ENCODE measurements at places on chromosomes 2 and 18.

DNA sequence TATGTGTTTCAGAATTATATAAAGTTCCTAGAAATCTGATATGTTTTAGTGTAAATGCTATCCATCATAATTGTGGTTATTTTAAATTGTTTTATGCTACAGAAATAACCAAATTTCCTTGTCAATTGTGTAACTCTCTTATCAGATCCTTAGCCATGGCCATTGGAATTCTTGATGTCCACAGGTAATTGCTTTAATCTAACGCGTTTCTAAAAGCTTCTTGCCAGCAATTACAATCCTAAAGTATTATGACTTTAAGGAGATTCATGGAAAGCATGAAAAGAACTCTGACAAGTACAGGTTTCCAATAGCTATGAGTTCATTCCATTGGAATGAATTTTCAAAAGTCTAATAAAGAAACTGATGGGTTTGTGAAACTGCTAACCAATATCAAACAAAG lies 472.1 kb downstream of the ERBB4 start:
- DNase-seq: no peak

GRCh38 chr2:32192418-32192817 lies 26.8 kb downstream of the SLC30A6 start:
- no peak for DNase-seq

DNA sequence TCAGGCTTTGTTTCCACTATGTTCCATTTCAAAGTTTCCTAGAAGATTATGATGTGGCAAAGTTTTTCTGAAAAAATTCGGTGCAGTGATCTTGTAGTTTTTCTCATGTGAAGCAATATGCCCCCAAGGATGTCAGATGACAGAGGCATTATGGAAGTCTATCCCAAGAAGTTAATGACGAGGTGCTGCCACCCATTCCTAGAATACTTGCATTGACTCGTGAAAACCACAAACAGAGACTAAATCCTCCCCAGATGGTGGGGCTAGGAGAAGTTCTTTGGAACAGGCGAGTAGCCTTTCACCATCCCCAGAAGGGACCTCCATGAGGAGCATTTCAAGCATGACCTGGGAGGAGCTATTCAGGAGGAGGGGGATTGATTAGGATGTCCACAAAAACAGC lies 40.2 kb upstream of the COPS8 start:
- peak; percentile 77 for DNase-seq

- no peak for DNase-seq
Measured at GRCh38 chr2:38572167-38572566, 30.6 kb downstream of the HNRNPLL start.

GRCh38 chr2:55056024-55056521 lies 5.8 kb upstream of the RTN4 start:
- DNase-seq: no peak

DNA sequence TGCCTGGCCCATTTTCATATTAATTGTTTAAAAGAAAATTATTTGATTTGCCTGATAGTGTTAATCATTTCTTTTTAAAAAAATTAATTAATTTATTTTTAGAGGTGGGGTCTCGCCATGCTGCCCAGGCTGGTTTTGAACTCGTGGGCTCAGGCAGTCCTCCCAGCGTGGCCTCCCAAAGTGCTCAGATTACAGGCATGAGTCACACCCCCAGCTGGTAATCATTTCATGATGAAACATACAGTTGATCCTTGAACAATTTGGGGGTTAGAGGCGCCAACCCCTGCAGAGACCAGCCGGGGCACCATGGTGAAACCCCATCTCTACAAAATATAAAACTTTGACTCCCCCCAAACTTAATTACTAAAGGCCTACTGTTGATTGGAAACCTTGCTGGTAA lies 7.9 kb downstream of the GPN1 start:
- DNase-seq: no peak

DNA sequence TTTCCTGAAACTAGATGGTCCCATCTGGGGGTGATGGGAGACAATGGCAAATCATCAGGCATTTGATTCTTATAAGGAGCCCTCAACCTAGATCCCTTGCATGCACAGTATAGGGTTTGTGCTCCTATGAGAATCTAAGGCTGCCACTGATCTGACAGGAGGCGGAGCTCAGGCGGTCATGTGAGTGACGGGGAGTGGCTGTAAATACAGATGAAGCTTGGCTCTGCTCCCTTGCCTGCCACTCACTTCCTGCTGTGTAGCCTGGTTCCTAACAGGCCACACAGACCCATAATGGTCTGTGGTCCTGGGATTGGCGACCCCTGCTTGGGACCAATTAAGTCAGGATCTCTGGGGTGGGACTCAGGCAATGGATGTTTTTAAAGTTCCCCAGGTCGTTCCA lies 293.4 kb downstream of the ZNF521 start:
- no peak for DNase-seq

GRCh38 chr2:161307676-161308075 lies 549 bp upstream of the PSMD14 start:
- DNase-seq: no peak

- no peak for DNase-seq
Measured at GRCh38 chr2:40680547-40680946, 228.7 kb upstream of the SLC8A1 start.

DNA sequence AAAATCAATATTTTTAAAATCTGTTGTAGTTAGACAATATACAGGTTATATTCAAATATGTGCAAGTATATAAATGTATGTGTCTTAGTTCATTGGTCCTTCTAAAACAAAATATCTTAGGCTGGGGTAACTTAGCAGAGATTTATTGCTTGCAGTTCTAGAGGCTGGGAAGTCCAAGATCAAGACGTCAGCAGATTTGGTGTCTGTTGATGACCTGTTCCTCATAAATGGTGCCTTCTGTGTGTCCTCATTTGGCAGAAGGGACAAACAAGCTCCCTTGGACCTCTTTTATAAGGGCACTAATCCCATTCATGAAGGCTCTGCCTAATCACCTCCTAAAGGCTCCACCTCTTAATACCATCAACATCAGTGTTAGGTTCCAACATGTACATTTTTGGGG lies 31.3 kb downstream of the ABI2 start:
- DNase-seq: no peak

DNA sequence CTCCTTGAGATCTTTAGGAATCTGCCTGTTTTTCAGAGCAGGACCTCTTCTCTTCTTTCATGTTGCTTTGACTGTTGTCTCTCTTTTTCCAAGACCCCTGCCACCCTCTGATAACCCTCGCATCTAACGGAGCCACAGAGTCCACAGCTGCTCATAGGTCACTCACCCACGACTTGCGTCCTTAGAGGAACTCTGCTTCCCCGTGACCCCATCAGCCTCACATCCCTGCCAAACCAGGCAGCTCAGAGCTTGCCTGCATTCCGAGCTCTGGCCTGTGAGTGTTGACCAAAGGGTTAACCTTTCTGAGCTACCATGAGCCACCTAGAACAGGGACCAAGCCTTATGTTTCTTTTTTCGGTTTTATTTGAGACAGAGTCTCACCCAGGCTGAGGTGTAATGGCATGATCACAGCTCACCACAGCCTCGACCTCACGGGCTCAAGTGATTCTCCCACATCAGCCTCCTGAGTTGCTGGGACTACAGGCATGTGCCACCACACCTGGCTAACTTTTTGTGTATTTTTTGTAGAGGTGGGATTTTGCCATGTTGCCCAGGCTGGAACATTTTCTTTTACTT lies 36.4 kb downstream of the CABLES1 start:
- DNase-seq: no peak

DNA sequence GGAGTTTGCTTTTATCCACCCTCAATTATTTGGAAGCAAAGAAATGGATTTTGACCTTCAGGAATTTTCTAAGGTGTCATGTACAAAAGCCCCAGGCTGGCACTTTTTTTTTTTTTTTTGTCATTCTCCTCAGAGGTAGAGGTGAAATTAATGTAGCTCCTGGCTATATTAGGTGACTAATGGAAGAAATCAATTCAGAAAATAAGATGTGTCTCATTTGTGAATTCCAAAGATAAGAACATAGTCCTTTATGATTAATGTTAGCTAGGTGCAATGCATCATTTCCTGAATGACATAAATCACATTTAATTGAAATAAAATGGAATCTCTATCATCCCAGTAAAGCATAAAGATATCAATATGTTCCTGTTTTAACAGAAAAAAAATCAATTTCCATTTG lies 477.6 kb downstream of the FBXO15 start:
- DNase-seq: no peak

GRCh38 chr2:223884399-223884798 lies 47.0 kb upstream of the AP1S3 start:
- no peak for DNase-seq

- DNase-seq: no peak
Measured at GRCh38 chr2:155080373-155080772, 381.9 kb downstream of the KCNJ3 start.

GRCh38 chr18:60149316-60149715 lies 223.3 kb downstream of the MC4R start:
- no peak for DNase-seq
